ENCODE measurements at places on chromosomes 7 and 10. TPM values are rescaled to one million over a fixed set of nuclear protein-coding genes. Genes with fewer than 3 reads are reported as not detected.

Gene BLNK
- not detected for total RNA-seq

Gene GIMAP7
- total RNA-seq, result 79.9 TPM

Gene NME8
- not detected for total RNA-seq

Gene CC2D2B
- total RNA-seq, result not detected

Gene FAM241B
- 9.0 TPM for total RNA-seq

Gene FGL2
- 0.14 TPM for total RNA-seq
